NCI-H345 (cell line): ENCODE measurements at places on chromosomes 13 and 19.

DNA sequence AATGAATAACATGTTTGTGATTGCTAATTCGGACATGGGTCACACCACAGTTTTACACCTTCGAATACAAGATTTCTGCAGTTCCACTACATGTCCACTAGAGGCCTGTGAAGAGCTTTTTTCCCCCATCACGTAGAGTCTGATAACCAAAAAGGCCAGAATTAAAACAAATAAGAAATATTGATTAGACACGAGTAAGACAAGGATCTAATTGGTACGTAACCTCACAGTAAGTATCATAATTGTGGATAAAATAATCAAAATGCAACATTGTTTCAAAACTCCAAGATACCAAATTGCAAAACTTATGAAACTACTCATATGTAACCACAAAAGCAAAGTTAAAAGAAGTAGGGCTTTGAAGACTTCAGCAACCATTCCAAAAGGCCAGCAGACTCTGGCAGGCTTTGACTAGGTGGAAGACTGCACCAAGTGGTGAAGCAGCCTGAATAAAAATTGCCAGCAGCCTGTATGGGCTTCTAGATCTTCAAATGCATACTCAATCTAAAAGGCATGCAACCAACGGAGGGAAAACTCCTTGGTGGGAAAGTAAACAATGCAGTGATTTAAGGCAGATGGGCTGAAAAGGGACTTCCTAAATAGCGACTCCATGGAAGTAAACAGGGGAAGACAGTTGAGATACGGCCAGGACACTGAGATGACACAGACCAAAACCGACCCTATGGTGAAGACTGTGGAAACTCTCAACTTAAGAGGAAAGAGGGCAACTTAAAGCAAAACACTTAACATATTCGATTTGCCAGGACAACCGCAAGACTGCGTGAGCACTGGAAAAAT, 56.7 kb downstream of the STARD13 start:
- DNase-seq: peak; percentile 20

DNA sequence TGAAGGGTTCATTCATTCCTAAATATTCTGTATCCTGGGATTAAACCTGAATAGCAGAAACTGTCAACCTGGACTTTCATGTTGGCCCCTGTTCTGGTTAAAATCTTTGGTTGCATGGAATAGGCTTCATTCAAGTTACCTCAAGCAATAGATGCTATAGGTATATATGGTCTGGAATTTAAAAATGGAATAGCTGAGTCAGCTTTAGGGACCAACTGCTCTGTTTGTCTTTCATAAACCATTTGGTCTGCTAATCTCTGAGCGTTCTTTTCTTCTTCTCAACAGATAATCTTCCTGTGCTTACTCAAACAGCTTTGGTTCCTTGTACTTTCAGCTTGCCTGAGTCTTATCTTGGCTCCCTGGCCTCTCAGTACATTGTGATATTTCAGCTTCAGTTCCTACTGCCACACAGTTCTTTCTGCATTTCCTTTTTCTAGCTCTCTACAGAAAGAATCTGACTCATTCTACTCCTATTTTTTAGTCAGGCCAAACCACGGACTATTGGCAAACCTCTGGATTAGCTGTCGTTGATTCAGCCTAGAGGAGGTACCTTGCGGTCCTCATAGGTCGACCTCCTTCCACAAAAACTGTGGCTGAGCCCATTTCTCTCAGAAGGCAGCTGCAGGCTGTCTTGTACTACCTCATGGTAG, 35.9 kb upstream of the MAB21L1 start:
- DNase-seq: no peak

- no peak for DNase-seq
Observed at GRCh38 chr19:1087813-1088415, 7.3 kb downstream of the POLR2E start.

- DNase-seq: peak; percentile 30
Observed at GRCh38 chr13:27783111-27783510, 9.2 kb upstream of the GSX1 start.

GRCh38 chr19:51351266-51351990, 9.5 kb upstream of the VSIG10L start:
- no peak for DNase-seq

DNA sequence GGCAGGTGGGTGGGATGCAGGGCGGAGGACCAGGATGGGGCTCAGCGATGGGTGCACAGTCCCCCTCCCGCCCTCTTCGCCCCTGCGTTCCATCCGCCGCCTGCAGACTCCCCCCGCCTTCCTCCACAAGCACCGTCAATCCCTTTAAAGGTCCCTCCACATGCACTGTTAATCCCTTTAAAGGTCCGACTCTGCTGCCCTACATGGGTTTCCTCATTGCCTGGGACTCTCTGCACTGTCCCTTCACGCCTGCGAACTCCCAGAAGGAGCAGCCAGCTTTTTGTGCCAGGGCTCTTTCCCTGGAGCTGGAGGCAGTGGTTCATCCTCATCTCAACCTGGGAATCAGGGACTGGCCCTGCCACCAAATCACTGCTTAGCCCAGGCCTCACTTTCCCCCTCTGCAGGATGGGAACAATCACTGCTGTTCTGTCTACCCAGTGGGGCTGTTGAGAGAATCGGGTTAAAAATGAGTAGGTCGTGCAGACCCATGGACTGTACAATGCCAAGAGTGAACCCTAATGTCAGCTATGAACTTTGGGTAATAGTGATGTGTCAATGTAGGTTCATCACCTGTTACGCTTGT, 20.4 kb downstream of the ZNF574 start:
- DNase-seq: no peak

- no peak for DNase-seq
Observed at GRCh38 chr13:97329331-97329730, 104.6 kb upstream of the RAP2A start.

GRCh38 chr19:7744199-7744786, 3.0 kb downstream of the CD209 start:
- no peak for DNase-seq

GRCh38 chr19:8340341-8341096, 2.5 kb downstream of the KANK3 start:
- DNase-seq: no peak

- DNase-seq: no peak
Observed at GRCh38 chr13:30831515-30831914, 74.6 kb upstream of the MEDAG start.

DNA sequence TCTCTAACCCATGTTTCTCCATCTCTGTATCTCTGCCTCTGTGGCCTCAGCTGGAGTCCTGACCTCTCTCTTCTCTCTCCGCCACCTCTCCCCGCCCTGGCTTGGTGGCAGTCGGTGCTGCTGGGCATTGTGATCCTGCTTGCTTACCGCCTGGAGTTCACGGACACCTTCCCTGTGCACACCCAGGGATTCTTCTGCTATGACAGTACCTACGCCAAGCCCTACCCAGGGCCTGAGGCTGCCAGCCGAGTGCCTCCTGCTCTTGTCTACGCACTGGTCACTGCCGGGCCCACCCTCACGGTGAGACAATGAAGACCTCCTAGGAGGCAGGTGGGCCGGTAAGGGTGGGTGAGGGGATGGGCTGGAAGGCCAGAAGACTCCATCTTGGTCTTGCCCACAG, 4.2 kb downstream of the PLPPR2 start:
- DNase-seq: no peak

- DNase-seq: no peak
Observed at GRCh38 chr13:94602467-94602866, 810 bp downstream of the GPR180 start.

DNA sequence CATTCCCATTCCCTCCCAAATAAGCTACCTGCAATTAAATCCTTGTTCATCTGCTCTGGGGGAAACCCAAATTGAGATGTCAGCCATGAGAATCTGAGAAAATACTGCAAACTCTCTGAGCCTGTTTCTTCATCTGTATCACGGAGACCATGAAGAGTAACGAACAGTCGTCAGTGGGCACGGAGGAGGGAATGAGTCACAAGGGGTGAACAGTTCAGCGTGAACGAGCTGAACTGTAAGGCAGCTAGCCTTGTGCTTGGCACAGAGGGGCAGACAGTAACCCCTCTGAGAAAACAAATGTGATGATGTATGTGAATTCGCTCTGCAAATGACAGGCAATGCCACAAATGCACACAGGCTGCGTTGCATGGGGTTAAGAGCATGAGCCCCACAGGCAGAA, 288.7 kb downstream of the FOXO1 start:
- DNase-seq: no peak

- no peak for DNase-seq
Observed at GRCh38 chr13:108760541-108760940, 131.1 kb downstream of the MYO16 start.

DNA sequence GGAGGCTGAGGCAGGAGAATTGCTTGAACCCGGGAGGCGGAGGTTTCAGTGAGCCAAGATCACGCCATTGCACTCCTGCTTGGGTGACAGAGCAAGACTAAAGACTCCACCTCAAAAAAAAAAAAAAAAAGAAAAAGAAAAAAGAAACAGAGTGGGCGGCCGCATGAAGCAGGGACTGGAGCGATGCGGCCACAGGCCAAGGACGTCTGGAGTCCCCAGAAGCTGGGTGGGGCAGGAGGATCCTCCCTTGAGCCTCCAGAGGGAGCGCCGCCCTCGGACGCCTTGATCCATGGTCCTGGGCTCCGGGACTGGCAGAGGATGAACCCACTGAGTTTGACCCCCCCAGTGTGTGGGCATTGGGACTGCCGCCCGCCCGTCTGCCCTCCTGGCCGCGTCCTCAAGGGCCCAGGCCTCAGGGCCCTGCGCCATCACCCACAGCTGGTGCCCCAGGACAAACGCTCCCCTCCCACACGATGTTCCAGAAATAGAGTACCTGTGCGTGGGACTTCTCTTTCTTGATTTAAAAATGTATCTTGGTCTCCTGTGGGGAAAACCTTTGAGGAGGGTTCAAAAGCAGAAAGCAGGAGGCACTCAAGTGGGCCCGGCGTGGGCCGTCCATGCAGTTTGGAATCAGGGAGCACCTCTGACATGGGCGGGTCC, 15.5 kb downstream of the BTBD2 start:
- DNase-seq: no peak

- DNase-seq: no peak
Observed at GRCh38 chr13:35617420-35617819, 140.9 kb upstream of the MAB21L1 start.

GRCh38 chr19:7808108-7808507, 21.9 kb upstream of the EVI5L start:
- no peak for DNase-seq

- DNase-seq: no peak
Observed at GRCh38 chr13:105514401-105514800, 1021.1 kb downstream of the EFNB2 start.

- peak; percentile 37 for DNase-seq
Observed at GRCh38 chr13:98050041-98050466, 92.8 kb upstream of the FARP1 start.

GRCh38 chr13:32829269-32829668, 187.0 kb upstream of the KL start:
- no peak for DNase-seq

DNA sequence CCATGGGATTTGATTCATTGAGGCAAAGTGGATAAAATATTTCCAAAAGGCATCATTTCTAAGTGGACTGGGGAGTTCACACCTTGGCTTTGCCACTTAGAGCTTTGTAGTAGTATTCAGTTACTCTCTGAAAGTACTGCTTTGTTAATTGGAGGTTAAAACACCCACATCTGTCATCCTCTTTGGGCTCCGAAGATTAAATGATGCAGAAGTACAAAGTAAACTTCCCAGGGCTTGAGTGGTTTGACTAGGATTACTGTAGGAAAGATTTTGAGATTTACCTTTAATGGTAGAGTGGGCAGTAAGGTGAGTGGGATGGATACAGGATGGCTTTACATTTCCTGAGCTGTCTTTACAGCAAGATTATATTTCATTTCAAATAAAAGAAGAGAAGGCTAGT, 42.4 kb downstream of the WASF3 start:
- DNase-seq: peak; percentile 23

DNA sequence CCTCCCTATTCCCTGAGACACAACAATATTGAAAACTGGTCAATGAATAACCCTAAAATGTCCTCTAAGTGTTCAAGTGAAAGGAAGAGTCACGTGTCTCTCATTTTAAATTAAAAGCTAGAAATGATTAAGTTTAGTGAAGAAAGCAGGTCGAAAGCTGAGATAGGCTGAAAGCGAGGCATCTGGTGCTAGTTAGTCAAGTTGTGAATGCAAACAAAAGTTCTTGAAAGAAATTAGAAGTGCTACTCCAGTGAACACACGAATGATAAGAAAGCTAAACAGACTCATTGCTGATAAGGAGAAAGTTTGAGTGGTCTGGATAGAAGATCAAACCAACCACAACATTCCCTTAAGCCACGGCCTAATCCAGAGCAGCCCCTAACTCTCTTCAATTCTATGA, 99.4 kb upstream of the ZNF507 start:
- no peak for DNase-seq

DNA sequence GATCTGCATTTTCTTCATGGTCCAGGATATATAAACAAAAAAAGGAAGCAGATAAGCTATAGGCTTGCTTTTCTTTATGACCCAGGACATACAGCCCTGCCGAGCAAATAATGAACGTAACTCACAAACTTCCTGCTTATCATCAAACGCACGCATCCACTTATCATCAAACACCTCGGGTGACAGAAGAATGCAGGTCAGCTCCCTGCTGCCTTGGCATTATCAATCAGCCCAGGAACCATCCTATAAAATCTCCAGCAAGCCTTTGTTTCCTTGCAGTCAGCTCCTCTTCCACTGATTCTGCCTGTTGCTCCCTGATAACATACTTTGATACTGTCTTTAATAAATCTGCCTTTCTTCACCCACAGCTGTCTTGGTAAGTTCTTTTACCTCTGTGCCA, 5.3 kb upstream of the ZNF583 start:
- DNase-seq: no peak
